ENCODE measurements at places on chromosomes 4 and X.

DNA sequence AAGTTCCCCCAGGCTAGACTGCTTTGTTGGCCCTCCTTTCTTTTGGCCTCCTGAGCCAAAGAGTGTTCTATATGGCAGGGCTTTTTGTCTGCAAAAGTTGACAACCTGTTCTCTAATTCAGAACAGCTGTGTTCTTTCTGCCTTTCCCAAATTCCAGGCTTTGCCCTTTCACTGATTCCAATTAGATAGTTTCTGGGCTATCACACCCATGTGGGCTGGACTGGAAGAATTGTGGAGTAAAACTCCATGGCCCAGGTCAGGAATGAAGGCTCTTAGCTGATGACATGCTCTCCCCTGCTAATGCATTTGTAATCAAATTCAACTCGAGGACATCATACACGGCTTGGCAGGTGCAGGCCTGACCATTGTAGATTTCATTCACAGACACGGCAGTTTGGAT, 19.4 kb downstream of the BMP3 start:
- DNase-seq = no peak

- no peak for DNase-seq
Measured at GRCh38 chrX:111615227-111615626, 65.7 kb upstream of the ALG13 start.

DNA sequence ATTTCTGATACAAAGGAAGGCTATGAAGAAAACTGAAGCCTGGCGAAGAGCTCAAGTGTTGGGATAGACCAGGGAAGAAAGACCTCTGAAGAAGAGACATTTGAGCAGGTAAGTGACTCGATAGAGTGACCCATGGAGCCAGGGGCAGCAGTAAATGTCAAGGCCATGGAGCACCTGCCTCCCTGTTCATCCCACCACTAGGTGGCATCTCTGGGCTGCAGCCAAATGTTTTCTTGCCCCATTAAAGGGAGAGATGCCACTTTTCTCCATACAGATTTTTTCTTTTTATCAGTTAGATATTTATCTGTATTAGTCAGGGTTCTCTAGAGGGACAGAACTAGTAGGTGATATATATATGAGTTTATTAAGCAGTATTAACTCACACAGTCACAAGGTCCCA, 4.9 kb upstream of the ZNF81 start:
- DNase-seq = peak; percentile 10

- no peak for DNase-seq
Measured at GRCh38 chr4:2402048-2402842, 16.2 kb downstream of the ZFYVE28 start.

DNA sequence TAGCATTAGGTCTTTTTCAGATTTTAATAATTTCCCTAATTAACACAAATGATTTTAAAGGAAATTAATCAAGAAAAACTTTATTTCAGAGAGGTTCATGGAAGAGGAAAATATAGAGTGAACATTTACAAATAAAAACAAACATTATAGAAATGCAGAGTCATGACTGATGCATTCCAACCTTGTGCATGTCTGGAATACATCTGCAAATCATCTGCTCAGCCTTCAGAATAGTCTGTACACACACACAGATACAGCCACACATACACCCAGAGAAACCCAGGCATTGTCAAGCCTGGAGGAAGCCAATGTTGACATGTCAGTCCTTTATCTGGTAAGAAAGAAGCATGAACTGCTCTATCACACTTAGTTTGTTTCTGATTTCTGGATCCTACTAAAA, 61.3 kb upstream of the NFKB1 start:
- no peak for DNase-seq

- DNase-seq = no peak
Measured at GRCh38 chr4:118993333-118993732, 104.7 kb downstream of the SYNPO2 start.

GRCh38 chrX:19862634-19863211, 24.7 kb downstream of the SH3KBP1 start:
- no peak for DNase-seq

DNA sequence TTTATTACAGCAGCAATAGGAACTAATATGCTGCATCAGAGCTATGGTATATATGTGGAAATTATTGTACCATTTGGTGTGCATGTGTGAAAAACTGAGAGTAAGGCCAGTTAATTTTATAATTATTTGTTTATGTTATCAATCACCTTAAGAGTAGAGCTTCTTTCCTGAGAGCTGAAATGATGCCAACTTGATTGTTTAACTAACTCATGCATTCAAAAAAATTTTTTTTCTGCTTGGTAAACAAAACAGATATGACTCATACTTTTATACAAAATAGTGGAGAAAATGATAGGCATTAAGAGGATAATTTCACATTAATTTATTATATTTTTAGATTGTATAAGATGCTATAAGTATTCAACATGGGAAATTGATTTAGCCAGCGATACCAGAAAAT, 622.7 kb downstream of the RAPGEF2 start:
- no peak for DNase-seq

DNA sequence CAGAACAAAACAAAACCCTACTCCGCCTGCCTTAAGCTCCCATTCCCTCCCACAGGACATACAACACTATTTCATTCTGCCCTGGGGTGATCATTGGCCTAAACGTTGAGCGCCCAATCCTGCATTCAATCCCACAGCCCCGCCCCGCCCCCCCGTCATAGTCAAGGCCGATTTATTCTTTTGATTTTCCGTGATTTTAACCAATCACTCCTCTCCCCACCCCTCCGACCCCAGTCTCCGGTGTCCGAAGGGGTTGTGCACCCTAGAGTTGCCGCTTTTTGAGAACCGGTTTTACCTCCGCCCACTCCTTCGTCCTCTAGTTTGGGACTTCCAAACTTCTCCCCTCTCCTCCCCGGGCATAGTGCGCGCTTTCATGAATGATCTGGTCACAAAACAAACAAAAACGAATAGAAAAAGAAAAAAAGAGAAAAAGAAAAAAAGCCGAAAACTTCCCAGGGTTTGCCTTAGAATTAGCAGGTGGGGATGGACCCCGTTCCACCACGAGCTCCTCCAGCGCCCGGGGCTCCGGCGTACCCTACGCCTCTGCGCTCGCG, 446 bp upstream of the UBE2A start:
- peak; percentile 0 for DNase-seq

DNA sequence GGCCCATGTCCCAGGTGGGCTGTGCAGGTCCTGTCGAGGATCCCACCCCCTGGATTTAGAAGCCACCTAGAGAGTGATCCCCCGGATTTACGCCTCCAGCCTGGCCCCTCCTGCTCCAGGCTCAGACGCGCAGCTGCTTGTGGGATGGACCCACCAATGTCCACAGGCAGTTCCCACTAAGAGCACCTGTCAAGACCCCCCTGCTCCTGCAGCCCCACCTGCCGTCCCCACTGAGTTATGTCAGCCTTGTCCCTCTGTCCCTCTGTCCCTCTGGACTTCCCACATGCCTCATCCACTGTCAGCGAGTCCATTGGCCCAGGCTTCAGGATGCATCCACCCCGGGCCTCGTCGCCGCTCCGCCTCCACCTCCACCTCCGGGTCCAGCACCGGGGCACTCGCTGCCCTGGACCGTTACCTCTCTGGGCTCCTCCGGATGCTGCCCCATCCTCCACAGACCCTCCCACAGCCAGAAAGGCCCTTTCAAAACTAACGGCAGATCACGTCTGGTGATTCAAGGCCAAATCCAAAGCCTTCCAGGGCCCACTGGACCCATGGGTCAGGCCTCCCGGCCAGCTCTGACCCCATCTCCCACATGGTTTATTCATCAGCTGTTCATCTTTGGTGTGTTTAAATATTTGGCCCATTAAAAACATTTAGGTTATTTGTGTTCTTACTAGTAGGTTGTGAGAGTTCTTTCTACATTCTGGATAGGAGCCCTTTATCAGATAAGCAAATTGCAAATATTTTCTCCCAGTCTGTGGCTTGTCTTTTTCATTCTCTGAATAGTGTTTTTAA, 28.3 kb downstream of the HTRA3 start:
- DNase-seq = no peak
